Pons (tissue), 1 donor: ENCODE measurements at places on chromosomes 4 and X.
A peak's percentile ranks its signal among the peaks of the same experiment; 100 is the strongest.

GRCh38 chr4:6179362-6179761 lies 21.0 kb downstream of the JAKMIP1 start:
- DNase-seq, result no peak

DNA sequence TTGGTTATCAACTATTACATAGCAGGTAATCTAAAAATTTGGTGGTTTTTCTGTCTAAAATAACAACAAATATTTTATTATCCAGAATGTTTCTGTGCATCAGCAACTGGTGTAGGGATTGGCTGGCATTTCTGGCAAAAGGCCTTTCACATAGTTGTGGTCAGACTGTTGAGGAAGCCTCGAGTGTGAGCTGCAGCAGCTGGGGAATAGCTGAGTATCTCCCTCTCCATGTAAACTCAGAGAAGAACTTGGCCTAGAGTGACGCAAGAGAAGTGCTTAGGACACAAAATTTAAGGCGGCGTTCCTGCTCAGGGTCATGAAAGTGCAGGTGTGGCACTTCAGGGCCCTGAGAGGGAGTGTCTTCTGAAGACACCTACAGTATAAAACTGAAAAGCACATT lies 558.9 kb downstream of the SPOCK3 start:
- DNase-seq, result no peak

DNA sequence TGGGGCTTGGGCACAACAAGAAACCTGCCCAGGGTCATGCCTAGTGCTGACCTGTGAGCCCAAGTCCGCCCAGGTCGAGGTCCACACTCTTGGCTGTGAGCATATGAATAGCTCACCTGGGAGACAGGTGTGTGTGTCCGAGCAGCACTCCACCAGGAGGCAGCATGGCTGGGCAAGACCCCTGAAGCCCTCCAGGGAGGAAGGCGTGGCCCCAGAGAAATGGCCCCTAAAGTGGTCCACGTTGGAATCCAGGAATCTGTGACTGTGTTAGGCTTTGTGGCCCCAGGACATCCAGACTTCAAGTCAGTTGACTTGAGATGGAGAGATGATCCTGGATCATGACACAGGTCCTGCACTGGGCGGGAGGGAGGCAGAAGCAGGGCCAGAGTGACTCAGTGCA lies 138.8 kb downstream of the CPZ start:
- DNase-seq, result no peak

DNA sequence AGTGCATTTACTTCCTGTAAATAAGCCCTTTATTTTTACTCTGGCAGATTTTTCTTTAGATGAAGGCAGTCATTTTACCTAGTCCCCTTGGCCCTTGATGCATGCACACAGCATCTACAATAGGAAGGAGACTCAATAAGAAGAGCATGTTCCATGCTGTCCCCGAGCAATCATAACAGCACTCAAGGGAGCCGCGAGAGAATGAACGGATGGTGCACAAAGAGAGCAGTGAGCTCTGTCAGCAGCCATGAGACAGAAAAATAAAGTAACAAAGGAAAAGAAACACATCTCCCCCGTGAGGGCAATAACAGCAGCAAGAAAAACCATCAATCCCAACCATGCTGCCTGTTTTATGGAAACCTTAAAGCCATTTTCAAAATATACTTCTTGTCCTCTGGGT lies 11.9 kb downstream of the SMIM31 start:
- peak; percentile 44 for DNase-seq

DNA sequence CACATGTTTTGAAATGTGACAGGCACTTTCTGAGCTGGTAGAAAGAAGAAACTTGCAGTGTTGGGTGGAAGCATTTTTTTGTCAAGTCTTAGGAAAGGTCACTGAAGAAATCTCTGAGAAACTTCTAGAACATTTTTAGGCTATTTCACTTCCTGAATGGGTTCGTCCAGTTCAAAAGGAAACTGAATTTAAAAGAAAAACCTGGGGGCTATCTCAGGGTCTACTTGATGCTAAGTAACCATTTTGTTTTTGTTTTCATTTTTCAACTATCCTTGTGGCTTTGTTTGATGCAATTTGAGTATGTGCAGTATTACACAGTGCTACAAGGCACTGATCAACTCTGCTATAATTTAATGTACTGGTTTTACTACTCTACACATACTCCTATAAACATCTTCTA lies 34.0 kb upstream of the AMOT start:
- DNase-seq, result peak; percentile 6
